ENCODE measurements at places on chromosomes 2 and 18.

GRCh38 chr18:48634975-48635374 lies 96.1 kb downstream of the CTIF start:
- DNase-seq: no peak

DNA sequence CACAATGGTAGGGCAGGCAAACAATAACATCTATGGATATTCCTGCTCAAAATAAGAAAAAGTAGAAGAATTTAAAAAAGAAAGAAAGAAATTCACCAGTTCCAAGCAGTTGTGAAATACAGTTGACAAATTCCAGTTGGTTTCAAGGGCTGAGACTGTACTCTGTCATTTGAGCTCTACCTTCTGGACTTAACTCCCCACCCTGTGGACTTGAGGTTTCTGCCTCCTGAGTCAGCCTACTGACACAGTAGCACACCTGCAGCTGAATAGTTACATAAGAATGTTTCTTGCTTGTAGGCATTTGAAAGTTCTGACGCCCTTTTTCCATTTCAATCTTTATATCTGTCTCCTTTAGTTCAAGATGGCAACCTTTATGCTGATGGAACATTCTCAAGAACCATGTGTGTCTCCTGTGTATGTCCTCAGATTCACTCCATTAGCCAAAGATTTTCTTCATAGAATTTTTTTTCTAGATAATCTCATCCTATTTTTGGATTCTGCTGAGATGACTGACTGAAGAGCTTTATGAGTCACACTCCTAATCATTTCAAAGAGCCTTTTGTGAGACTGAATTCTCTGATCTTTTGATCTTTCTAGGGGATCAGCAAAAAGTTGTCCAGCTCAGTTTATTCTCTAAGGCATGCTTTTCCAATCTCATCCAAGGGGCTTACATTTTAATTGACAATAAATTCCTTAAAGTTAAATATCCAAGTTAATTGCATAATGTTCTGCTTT lies 19.1 kb downstream of the NETO1 start:
- DNase-seq: no peak

DNA sequence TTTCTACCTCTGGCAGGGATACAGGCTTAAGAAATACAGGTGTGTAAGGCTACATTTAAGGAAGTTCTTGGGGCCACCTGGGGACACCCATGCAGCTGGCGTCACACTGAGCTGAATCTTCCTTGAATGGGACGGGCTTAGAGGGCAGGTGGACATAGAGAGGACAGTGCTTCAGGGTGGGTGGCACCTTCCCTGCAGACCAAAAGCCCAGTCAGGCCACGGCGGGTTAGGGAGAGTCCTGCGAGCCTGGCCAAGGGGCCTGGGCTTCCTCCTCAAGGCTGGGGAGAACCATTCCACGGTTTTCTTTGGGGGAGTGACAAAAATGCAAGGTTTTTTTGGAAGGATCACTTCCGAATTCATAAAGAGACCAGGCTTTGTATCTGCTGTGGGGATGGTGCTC lies 73.4 kb downstream of the GNAL start:
- no peak for DNase-seq

DNA sequence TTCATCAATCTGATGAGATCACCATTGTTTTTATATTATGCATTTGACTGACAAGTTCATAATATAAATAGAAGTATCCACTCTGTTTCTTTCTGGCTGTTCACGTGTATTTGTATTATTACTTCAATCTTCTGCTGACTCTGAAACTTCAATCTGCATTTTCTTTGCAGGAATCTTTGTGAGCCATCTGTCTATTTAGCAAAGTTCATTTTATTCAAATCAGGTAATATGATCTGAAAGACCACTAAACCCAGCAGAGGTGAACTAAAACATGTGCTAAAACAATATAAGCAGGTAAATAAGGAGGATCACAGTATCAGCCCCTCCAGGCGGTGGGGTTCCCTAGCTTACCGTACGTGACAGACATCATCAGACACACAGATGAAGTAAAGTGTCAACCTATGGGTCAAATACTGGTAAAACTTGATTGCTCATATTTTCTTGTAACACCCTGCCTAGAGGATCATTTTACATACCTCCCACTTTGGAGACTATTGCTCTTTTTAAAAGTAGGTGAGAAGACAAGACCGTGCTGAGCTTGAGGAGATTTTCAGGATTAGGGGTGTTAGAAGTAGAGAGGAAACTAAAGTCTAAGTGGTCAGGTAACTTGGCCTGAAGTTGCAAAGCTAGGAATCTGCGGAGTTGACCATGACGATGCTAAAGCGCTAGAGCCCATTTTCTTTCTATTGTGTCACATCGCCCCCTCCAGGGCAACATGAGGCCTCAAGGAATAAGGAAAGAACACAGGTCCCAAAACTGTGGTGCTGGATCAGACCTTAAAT lies 9.0 kb downstream of the DTNB start:
- DNase-seq: no peak

GRCh38 chr18:41939326-41939725 lies 15.7 kb upstream of the PIK3C3 start:
- no peak for DNase-seq

DNA sequence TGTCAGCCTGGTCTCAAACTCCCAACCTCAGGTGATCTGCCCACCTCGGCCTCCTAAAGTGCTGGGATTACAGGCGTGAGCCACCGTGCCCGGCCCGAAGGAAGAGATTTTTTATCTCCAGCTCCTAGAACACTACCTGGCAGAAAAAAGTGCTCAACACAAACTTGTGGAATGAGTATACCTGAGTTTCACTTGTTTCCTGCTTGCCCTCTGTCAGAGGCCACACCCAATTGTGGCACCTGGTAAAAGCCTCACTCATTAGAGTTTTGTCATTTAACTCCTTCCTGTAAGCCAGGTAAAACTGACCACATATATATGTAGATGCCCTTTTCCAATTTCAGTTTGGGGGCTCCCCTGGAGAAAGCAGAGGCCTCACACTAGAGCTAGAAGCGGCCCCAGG lies 42.2 kb upstream of the RTN4 start:
- DNase-seq: no peak

DNA sequence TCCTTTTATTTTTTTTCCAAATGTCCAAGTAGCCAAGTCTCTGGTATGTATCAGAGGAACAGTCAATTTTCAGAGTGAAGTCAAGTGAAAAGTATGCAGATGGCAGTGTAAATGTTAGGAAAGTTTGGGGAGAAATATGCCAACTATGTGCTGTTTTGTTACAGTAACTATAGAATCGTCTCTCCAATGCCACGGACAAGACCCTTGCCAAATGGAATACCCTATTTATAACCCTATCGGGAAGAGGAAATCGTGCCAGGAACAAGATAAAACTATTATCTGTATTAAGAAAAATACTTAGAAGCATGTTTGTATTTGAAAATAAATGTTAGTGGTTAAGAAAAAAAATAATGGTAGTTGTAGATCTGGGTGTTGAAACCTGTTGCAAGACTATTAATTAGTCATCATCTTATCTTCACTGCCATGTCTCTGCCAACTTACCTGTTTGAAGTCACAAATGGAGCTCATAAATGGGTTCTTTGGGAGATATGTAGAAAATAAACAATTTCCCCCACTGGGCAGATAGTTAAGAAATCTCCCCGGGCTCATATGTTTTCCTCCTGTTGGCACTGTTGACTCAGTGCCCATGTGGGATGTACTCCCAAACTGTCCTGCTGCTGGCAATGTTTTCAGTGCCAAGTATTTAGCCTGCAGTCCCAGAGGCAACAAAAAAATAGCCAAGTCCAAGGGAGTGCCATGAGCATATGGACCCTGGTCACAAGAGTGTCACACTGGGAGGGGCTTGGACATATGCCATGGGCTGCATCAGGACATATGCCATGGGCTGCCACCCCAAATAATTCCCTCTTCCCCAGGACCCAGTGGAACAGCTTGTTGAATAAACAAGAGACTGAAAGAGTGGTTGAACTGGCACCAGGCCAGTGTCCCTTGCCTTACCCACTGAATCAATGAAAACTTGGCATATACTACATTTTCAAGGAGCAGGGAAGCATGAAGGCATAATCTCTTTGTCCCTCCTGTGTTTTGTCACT lies 366.9 kb downstream of the OSR1 start:
- DNase-seq: peak; percentile 75

- DNase-seq: no peak
Measured at GRCh38 chr2:224776795-224777558, 60.8 kb upstream of the CCDC195 start.

DNA sequence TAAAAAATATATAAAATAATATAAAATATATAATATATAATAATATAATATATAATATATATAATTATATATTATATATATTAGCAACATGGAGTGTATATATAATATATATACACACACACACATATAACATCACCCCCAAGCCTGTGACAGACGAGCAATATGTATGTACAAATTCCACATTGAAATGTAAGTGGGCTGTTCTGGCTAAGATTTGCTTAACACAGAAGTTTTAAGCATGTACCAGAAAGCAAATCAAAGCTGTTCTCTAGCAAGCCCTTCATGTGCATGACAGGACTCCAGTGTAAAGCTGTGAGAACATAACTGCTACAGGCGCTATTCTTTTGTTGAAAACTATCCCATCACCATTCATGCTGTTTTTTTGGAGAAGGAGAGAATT lies 261.7 kb upstream of the TNP1 start:
- no peak for DNase-seq

GRCh38 chr2:212941361-212941760 lies 210.1 kb downstream of the IKZF2 start:
- no peak for DNase-seq

All from NCI-H446 (cell line).